ENCODE measurements at places on chromosomes 7 and 10.

DNA sequence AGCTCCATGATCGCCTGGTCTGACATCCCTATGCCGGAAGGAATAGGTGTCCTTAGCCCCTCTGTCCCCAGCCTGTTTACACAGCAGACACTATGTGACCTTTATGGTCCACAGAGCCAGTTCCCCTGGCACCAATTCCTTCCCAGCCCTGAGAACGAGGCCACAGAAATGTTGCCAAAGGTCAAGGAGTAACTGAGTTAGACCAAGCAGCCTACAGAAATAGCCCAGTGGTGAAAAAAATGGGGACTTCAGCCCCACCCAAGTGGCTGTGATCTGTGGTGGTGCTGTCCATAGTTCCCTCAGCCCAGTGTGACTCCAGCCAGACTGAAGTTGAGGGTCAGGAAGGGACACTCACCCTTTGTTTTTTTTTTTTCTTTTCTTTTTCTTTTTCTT is 2.5 kb downstream of the PGAM2 start:
- DNase-seq: no peak

DNA sequence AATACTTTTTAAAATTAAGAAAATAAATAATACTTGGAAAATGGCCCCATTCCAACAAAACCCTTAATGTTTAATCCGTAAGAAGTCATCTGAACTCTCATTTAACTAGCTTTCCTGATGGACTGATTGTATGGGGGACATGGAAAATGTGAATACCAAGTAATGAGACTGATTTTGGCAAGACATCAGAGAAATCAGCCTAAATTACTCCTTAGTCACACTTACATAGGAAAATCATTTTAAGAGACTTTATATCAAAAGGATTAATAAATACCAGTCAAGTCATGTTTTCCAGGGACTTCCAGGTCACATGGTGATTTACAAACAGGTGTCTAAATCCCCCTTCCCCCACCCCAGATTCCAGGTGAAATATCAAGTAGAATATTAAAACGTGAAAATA is 58.2 kb downstream of the GRM8 start:
- no peak for DNase-seq

DNA sequence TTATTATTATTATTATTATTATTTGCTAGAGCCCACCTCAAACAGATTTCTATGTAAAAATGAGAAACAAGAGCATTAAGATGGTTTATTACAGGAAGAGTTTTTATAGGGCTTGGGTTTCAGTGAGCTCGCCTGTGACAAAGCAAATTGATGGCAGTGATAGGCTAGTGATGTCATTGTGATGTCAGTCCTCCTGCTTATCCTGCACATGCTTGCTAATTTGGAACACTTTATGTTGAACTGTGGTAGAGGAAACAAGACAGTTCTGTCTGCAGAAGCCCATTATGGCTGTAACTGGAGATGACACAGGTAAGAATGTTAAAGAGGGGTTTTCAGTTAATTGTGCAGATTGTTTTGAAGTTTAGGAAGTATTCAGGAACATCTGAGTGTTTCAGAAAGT is 68.3 kb downstream of the CREM start:
- peak; percentile 43 for DNase-seq

DNA sequence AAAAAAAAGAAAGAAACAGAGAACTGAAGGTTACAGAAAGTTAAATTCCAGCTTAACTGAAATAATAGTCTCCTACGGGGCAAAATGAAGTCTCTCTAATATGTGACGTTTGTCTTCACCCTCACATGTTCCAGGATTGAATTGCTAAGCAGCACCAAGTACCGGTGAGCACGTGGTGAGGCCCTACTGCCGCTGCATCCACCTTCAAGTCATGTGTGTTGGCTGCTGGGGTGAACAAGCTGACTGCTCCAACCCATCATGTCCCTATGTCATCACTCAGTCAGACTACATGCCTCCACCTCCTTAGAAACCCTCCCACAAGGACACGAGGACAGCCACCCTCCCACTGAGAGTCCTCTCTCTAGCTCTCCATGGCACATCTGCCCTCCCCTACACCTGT is 35.4 kb upstream of the NPFFR1 start:
- DNase-seq: no peak

DNA sequence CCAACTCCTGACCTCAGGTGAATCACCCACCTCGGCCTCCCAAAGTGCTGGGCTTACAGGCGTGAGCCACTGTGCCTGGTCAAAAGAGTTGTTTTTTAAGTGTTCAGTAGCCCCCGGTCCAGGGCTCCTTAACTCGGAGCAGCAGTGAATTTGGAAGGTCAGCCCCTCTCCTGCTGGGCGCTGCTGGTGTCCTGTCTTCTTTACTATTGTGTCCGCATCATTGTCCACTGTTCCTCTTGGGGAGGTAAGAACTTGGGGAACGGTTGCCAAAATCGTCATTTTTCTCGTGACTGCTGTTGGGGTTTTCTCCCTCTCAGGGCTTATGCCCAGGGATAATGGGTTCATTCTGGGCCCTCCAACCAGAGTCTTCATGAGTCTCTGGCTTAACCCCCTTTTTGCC is 46.7 kb downstream of the CAMK1D start:
- no peak for DNase-seq

- DNase-seq: peak; percentile 65
Observed at GRCh38 chr7:112550468-112551060, 69.8 kb downstream of the LSMEM1 start.

DNA sequence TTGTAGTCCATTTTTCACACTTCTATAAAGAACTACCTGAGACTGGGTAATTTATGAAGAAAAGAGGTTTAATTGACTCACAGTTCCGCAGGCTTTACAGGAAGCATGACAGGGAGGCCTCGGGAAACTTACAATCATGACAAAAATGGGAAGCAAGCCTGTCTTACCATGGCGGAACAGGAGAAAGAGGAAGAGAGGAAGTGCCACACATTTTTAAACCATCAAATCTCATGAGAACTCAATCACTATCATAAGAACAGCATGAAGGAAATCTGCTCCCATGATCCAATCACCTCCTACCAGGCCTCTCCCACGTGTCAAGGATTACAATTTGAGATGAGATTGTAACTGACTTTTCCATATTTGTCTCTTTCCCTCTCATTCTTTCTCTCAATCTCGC is 9.3 kb upstream of the PNPLA8 start:
- no peak for DNase-seq

DNA sequence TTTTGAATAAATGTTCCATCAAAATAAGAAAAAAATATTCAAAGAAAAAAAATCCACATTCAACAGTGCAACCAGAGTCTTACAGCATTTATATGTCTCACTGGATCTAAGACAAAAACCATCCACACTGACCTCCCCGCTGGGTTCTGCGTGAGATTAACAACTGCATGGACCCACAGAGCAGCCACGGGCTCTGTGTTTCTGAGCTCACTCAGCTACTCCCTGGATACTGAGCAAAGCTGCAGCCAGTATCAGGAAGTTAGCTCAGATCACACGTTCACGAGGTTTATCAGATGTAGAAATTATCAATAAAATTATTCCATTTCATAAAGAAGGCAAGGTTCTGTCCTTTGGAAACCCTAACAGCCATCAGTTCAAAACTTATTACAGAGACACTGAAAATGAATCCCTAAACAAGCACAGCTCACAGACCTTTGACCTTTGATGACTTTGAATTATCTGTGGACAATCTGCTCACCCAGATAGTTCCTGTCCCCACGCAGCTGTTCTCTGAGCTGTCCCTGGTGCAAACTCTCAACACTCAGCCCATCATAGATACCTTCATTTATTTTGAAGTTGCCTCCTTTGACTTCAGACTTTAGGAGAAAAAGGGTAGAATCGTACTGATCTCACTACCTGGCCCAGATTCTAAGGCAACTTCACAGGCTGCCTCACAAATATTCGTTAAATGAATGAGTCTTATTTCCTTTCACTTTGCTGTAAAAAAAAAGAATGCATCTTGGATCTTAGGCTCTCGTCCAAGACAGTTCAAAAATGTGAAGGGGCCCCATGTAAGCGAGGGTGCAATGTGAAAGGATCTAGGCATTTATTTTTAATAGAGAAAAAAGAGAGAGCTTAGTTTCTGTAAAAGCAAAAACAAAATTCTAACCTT is 67.7 kb upstream of the SVIL start:
- no peak for DNase-seq

GRCh38 chr7:112160130-112160770 is 45.9 kb downstream of the DOCK4 start:
- DNase-seq: no peak

- no peak for DNase-seq
Observed at GRCh38 chr10:2124135-2124534, 386.8 kb upstream of the ADARB2 start.

DNA sequence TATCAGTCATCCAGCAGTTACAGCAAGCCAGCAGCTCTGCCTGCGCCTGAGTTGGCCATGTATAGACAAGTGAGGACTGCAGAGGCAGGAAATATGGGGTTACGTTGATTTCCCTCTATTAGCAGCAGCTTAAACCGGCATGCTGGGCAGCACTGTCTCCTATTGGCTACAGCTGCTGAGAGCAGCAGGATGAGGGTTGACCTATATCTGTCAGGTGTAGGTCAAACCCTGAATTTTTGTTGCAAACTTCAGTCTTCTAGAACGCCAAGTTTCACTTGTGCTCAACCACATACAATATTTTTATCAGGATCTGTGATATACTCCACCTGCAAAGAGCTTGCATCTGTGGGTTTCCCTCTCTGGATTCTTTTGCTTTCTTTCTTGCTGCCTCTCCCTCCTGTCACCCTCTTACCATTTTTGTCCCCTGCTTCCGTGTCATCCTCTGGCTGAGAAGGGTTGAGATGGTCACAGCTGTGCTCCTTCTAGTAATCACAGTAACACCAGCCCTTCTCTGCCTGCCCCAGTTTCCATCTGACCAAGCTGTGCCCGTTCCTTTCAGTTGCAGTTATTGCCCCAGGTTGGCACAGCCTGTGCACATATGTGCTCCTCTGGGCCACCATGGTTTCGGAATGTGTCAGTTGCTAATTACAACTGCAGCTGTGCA is 23.8 kb upstream of the GLCCI1 start:
- DNase-seq: no peak

DNA sequence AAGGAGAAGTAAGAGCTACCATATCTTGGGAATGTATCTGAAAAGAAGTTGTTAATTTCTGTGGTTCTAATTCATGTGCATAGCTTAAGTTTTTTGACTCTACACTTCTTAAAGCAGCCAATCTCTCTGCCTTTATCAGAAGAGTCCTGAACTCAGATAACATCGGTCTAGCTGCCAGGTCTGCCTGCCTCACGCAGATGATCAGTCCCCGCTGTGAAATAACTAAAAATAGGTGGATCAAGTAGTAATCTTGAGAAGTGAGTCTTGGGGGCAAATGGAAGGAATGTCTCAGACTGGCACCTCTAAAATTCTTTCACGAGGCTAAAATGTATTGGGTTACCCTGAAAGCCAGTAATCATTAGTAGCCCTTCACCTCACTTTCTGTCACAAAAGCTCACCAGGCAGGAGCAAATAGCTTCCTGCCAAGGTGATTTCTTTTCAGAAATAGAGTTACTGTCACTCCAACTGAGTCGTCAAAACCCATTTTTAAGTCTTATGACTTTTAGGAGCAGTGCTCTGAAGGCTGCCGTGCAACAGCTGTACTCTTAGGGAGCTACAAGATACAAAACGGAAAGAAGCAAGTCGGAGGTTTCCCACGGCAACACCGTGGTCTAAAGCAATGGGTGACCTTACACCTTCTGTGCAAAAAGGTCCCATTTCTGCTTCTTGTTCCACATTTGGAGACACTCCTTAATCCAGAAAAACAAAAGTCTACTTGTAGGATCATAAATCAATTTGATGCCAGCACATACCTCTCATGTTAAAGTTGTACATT is 85.2 kb downstream of the ABCB5 start:
- DNase-seq: no peak

GRCh38 chr10:104339469-104340110 is 1.3 kb upstream of the ITPRIP start:
- DNase-seq: peak; percentile 83

DNA sequence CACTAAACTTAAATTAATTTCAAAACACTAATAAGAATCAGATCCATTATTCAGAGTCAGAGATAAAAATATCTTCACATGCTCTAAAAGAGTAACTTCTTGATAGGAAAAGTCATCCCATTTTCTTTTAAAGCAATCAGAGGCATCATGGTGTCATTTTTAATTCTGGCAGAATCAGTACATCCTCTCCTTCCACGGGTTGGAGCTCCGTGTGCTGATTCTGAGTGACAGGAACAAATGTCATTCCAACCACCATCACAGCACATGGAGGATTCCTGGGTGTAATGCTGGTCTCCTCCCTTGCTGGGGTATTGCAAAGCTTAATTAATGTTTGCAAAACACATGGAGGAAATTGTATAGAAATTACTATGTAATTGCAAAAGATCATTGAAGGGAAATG is 114.5 kb upstream of the IMMP2L start:
- no peak for DNase-seq

DNA sequence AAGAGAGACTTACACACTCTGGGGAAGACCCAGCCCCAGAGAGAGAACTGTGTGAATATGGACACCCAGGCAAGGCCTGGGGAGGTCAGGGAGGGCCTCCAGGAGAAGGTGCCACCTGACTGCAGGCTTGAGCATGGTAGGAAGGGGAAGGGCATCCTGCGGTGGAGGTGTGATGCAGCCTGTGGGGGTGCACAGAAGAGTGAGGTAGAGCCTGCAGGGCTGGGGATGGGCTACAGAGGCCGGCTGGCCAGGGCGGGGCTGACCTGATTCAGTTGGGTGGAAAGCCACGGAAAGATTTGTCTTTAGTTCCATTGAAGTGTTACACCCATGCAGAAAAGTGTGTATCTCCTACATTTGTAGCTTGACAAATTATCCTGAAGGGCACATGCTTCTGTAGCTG is 47.6 kb downstream of the ZMIZ1 start:
- DNase-seq: no peak

DNA sequence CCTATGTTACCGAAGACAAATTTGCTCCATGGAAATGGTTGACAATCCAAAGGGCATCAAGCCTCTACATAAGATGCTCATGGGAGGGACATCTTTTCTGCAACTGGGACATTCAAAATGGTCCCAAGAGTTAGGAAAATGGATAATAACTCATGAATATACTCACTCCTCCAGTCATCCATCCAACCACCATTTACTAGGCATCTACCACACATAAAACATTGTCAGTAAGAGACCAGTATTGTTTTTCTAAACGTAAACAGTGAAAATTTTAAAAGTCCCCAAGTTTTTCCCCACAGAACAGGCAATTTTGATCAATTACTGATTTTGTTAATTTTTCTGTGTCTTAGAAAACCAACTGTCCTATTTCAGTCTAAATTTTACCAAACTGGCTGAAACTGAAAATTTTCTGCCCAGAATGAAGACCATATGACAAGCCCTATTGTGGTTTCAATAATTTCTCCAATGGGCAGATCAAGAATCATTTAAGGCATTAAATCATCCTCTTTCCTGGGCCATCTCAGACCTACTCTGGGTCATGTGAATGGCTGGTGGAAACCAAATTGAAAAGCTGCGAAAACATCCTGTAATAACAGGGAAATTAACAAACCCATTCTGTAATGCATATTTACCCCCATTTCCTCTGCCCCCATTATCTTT is 24.2 kb downstream of the PIK3AP1 start:
- no peak for DNase-seq

DNA sequence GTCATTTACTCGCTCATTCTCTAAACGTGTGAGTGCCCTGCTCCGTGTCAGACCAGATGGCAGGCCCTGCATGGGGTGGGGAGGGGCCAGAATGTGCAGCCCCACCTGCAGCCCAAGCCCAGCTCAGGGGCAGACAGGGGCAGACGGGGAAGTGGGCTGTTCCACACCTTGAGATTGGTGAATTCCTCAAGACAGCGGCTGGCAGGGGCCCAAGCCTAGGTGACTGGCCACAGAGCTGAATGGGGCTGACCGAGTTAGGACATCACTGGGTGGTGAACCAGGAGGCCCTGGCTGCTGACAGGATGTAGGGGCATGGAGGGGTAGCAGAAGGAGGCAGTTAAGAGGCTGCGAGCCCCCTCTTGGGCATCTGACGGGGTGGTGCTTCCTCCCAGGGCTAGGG is 79.1 kb downstream of the MGMT start:
- no peak for DNase-seq

GRCh38 chr10:120221873-120222485 is 235.0 kb upstream of the PLPP4 start:
- DNase-seq: peak; percentile 70

Data from EH (cell line).